ENCODE measurements at places on chromosomes 3 and 15.

DNA sequence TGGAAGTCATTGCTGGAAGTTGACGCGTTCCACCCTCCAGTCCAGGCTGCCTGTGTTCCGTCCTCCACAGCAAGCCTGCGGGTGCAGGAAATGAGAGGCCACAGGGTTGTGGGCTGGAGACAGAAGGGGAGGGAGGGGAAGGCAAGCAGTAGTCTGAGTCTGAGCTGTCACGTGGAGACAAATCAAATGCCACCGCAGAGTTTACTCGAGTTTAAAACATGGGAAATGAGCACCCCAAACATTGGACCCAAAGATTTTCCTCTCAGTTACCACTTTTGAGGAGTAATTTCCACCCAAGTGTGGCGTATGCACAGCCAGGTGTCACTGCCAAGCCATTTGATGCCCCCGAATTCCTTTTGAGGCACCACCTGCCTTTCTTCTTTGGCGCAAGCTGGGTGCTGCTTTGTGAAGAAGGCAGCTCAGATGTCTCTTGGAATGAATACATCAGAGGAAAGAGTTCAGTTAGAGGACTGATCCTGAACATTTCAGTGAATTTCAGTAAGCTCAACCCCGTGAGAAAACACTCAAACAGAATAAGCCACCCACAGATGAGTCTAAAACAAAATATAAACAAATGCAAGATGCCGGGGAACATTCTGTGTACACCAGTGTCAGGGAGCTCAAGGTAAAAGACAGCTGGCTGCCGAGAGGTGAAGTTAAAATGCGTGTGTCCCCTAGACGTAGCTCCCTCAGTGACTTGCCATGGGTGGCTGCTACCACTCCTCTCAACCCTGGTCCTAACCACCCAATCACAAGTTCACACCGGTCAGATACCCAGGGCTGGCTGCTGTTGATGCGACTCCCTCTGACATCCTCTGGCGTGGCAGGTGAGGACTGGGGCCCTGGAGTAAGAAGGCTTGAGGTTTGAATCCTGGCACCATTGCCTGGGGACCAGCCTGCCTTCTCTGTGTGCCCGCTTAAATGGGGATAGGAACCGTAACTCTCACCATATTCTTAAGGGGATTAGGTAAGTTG is 203.8 kb downstream of the UACA start:
- DNase-seq: no peak

GRCh38 chr15:65040461-65040860 is 4.7 kb upstream of the SLC51B start:
- DNase-seq: no peak

DNA sequence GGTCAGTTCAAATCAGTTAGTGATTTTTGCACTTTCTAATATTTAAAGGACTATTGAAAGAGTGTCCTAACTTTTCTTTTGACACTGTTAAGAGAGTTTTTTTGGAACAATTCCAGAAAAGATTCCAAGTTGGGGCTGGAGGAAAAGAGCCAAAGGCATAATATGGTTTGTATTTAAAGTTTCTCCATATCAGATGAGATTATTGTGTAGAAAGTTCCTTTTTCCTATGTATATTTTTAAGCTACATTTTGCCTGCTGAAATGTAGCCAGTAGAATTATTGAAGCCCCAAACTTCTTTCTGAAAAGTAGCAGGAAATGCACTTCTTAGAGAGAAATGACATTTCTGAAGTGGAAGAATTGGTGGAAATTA is 136.5 kb upstream of the TSC22D2 start:
- DNase-seq: no peak

DNA sequence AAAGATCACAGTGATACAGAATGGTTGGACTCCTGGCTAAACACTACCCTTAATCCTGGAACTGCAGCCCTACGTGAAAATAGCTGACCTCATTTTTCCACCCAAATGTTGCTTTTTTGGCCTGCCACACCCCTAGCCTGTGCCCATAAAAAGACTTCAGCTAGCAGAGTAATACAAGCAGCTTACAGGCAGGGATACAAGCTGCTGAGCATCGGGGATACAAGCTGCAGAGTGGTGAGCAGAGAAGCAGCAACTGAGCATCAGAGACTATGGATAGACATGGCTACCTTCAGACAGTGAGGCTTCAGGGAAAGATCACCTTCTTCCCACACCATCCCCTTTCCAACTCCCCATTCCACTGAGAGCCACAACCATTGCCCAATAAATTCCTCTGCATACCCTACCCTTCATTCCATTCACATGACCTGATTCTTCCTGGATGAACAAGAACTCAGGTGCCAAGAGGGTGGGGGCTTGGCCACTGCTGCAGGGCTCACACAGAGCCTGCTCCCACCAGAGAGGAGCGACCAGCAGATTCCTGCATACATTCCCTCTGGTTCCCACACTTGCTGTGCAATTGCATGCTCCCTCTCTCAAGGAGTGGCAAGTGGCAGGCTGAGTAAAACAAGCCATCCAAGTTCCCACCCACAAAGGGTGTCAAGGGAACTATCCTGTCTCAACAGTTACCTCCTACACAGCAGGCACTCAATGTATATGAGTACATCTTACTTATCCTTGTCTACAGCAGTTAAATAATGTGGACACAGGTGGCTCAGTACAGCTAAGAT is 217.5 kb downstream of the ALCAM start:
- DNase-seq: no peak

- DNase-seq: no peak
Measured at GRCh38 chr3:137097386-137097785, 139.6 kb downstream of the IL20RB start.

- no peak for DNase-seq
Measured at GRCh38 chr15:87518957-87519356, 737.6 kb downstream of the NTRK3 start.

DNA sequence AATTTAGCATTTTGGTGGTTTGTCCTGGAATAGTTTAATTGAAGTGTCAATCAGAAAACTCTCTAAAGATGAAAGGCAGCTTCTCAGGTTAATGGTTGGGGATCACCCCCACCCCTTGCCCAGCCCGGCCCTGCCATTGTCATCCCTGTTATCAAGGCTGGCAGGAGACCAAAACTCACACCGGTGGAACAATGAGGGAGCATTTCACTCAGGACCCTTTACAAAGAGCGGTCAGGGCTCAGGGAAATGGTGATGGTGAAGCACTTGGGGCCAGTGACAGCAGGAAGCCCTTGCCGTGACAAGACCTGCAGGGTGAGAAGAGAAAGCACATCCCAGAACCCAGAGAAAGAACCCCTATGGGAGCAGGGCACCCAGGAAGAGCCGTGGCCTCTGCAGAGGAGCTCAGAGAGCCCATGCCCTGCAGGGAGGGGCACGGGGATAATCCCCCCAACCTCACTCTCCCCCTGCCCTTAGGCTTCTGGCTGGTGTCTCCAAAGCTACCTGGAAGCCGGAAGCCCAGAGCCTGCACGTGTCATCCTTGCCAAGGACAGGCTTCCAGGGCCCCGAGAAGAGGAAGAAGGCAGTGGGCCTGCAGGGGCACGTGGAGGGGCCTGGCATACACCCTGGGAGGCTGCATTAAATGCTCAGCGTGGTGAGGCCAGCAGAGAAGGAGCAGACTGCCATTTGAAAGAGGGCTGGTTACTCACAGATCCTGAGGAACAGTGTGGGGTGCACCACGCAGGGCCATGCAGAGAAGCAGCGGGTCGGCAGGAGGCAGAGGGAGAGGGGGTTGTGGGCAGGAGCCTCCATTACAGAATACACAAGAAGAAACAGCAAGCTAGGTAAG is 80.6 kb upstream of the PRR20G start:
- DNase-seq: no peak

GRCh38 chr3:172021164-172021563 is 18.2 kb upstream of the FNDC3B start:
- DNase-seq: no peak

- DNase-seq: no peak
Measured at GRCh38 chr3:146466604-146467003, 2.8 kb downstream of the PLSCR2 start.

DNA sequence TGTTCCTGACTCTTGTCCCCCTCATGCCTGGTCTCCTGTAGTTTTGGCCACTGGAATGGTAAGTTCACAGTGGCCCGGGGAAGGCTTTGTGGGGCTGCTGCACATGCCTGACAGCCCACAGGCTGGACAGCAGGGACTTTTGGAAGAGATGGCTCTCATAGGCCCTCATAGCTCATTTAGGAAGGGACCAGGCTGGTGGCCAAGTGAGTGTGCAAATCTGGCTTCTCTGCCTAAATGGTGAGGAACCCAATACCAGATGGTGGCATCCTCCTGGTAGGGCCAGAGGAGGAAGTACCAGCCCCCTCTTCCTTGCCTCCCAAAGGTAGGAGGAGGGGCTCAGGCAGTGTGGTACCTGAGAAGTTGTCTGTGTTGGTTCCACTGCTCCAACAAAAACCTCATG is 25.6 kb downstream of the ALPK3 start:
- DNase-seq: no peak

DNA sequence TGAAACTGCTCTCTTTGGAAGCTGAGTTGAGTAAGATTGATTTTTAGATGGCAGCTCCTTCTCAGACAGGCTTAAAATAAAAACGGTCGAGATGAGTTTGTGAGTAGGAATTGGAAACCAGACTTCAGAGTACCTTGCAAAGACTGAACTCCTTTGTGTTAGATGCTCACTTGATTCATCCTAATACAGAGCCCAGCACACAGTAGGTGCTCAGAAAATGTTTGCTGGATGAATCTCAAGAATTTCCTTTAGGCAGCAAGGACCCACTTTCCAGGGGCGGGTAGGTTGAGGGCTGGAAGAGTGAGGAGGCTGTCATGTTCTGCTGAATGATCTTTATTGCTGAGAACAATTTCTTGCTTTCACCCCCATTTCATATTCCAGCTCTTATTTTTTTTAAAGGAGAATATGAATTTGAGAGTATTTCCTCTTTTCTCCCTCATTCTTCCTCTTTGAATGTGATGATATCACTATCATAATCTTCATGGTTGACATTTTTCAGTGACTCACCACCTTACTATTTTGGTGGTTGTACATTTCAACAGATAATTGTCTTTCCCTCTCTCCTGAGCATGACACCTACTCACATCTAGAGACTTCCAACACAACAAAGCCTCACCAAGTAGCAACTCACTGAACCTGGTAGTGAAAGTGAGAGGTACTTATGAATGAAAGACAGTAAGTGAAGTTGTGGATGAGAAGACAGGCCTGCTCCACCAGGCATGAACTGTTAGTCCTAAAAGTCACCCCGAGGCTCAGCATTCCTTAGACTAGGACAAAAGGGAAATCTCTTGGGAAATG is 113.3 kb downstream of the PDCD6IP start:
- no peak for DNase-seq

GRCh38 chr3:141412087-141412935 is 44.0 kb downstream of the ZBTB38 start:
- no peak for DNase-seq

DNA sequence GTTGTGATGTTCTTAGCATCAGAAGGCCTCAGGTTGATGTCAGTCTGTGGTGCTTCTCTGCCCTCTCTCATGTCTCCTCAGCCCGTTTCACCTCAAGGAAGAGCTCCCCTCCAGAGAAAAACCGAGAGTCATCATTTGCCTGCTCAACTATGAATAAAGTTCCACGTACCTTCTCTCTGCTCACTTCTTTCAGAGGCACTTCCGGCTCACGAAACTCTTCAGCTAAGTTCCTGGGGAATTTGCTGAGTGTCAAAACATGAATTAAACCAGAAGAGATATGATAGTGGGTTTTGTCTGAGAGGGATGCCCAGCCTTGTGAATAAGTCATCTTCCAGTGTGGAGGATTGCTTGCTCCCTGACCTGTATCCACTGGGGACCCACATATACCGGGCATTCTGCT is 37.7 kb downstream of the CCR4 start:
- DNase-seq: no peak

DNA sequence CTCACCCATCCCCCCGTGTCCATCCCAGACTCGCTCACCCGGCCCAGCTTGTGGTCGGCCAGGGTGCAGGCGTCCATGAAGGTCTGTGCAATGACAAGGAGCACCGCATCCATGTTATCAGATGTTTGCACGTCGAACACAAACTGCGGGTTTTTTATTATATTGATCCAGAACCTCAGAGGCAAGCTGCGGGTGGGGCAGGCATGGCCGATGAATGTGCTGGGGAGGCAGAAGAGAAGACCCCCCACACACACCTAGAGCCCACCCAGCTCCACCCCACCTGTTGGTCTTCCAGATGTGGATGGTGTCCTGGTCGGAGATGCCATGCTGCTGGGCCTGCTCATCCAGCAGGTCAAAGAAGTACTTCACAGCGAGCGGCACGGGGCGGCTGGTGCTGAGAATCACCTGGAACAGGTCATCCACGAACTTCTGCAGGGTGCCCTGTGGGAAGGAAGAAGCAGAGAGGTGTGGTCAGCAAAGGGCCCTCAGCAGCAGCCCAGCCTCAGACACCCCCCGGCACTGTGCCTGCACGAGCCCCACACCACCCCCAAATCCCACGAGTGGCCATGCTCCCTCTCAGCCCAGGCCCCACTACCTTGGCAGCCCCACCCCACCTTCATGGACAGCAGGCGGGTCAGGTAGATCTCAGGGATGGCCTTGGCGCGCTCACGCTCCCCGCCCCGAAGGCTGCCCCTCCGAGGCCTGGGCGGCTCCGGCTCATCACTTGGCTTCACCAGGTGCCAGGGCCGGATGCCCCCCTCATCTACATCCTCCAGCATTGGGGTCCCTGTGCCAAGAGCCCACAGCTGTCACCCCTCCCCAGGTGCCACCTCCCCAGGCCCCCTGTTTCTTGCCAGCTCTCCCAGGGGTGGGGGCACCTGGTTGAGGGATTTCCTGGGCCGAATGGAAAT is 20.3 kb downstream of the PLXNB1 start:
- no peak for DNase-seq

DNA sequence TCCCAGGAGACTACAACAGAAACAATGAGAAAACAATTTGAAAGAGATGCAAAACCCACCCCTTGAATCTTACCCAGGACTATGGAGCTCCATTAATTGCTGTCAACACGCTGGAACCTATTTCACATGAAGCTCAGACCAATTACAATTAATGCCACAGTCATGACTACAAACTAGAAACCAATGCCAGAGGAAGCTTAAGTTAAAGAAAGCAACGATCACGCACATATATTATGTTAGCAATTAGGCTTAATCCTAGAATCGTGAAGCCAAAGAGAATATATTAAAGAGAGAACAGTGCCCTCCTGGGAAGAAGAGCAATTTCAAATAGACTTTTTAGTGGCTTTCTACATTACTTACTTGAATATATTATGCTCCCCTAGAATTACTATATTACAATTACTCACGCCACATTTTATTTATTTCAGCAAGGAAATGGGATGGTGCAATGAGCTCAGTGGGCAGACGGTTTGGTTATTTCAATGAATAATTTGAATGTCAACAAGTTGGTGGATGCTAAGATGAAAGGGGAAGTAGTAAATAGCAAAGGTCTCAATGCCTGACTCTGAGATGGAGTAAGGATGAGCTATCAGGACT is 125.5 kb downstream of the GREM1 start:
- DNase-seq: no peak

- no peak for DNase-seq
Measured at GRCh38 chr3:143151004-143151731, 31.6 kb downstream of the CHST2 start.

DNA sequence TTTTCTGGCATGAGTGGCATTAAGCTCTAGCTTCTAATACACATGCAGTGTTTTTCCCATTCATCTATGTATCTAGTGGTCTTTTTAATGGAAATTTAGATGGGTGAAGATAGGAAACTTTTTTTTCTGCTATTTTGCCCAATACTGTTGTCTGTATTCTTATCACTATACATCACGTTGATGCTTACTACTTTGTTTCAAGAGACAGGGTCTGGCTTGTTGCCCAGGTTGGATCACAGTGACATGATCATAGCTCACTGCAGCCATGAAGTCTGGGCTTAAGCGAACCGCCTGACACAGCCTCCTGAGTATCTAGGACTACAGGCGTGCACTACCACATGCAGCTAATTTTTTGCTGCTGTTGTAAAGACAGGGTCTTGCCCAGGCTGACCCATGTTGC is 84.6 kb downstream of the PEAK1 start:
- DNase-seq: no peak

All from urinary bladder (tissue), 4 donors.